Left colon (tissue), 2 donors: ENCODE measurements at places on chromosomes 16 and 17. TPM values are rescaled to one million over a fixed set of nuclear protein-coding genes. Genes with fewer than 3 reads are reported as not detected.
A peak's percentile ranks its signal among the peaks of the same experiment; 100 is the strongest.

Gene TRIM72
- total RNA-seq, result not detected

Gene OMG
- total RNA-seq, result 0.50 TPM

Gene CCL7
- total RNA-seq, result not detected

Gene CHMP6
- total RNA-seq, result 39.5 TPM

GRCh38 chr17:13182450-13182849, 164.6 kb upstream of the ELAC2 start:
- peak; percentile 16 for DNase-seq

GRCh38 chr17:17698371-17698770, 17.1 kb downstream of the RAI1 start:
- no peak for DNase-seq

DNA sequence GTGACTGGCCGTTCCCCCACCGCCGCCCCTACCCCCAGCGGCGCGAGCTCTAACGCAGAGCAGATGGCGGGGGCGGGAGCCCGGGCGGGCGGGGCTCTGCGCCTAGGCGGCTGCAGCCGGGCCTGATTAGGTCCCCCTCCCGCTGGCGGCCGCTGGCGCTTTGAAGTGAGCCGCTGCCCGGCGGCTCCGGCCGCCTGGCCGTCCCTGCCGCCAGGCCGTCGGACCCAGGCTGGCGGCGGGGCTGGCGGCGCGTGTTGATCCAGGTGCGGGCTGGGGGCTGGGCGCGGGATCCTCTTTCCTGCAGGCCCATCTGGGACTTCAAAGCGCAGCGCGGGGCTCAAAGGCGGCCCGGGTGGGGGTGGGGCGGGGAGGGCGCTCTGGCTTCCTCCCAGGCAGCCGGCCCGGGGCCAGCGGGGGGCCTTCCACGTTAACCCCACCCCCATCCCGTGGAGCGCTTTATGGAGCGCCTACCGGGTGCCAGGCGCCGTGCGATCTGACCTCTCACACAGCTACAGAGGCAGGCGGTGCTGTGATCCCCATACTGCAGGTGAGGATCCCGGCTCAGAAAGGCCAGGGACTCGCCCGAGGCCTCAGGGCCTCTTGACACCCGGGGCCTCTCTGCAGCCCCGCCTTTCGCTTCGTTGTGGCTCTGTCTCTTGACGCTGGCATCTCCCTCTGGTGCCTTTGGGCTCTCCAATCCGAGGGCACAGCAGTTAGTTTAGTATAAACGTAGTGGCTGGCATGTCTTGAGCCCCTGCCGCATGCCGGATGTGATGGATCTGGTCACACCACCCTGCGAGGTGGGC, 80.0 kb upstream of the NKD1 start:
- no peak for DNase-seq

DNA sequence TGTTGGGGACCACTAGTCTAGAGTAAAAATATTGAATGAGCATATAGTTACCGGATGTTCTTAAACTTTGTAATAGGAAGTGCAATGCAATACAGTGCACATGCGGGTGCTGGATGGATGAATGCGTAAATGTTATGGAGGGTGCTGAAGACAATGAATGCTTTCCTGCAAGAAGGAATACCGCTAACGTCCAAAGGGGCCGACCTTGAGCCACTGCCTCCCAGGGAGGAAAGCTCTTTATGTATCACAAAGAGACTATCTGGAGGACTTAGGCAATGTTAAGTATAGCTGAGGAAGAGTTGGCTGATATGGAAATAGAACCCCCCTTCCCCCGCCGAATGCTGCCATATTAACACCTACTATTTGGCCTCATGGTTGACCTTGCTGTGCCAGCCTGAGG, 27.5 kb upstream of the SHCBP1 start:
- DNase-seq, result no peak

- DNase-seq, result no peak
These were observed 594.8 kb upstream of the GOT2 start for GRCh38 chr16:59328961-59329360.

GRCh38 chr16:49969091-49970030, 55.7 kb upstream of the CNEP1R1 start:
- no peak for DNase-seq

GRCh38 chr16:67736858-67737257, 17.7 kb upstream of the GFOD2 start:
- no peak for DNase-seq

DNA sequence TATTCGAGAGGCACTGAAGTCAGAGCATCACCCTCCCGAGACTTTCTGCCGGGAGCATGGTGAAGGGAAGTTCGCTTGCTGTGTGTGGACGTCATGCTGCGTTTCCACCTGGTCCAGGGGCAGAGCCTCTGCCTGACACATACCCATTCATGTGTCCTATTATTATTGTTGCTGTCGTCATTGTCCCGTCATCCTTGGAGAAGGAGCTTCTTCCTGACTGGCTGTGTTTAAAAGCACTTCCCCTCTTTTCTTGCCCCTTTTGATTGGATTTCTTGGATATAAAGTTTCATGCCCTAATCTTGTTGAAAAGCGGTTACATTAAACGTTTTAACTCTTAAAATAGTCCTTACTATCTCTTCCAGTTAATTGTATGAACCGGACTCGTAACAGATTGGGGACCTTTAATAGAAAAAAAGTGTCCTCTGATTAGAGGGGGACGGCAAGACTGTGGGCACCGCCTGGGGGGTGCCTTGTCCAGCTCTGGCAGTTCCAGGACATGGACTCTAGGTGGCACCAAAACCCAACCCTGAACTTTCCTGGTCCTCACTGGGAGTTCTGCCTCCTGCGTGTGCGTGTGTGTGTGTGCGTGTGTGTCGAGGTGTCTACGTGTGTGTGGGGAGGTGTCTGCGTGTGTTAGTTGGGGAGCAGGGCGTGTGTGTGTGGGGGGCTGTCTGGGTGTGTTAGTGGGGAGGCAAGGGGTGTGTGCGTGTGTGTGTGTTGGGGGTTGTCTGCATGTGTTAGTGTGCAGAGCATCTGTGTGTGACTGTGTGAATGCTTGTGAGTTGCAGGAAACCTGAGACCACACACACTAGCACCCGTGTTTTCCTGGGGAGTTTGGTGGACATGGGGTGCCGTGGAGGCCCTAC, 133.3 kb upstream of the CIBAR2 start:
- peak; percentile 49 for DNase-seq

DNA sequence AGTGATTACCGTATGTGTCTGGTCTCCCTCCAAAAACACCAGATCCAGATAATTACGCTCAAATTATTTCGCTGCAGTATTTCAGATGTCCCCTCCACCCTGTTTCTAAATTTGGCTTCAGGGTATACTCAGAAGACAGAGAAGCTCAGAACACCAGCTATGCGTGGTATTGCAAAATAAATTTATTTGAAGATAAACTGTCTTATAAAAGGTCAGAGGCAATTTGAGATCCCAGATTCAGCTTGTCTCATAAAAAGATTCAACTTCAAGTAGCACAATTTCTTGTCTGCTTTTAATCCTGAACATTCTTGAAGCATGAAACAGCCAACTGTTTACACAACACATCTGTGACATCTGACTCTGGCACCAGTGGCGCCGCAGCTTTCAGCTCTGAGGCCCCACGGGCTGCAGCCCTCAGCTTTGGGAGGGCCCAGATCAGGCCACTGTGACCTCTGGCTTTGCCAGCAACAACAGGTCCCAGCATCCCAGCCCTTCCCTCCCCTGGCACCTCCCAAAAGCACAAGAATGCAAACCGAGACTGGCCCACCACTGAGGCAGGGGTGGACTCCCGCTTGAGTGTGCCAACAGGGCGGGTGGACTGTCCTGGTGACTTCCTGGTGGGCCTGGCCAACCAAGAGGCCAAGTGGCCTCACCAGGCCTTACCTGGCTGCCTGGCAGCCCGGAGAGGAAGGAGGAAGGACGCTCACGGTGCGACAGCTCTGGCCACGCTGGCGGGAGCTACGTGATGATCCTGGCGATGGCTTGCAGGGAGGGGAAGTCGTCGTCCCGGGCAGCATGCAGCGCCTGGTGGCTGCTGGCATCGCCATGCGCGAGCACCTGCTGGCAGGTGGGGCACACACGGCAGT, 8.0 kb downstream of the SYNGR3 start:
- no peak for DNase-seq

- DNase-seq, result peak; percentile 49
These were observed 6.6 kb upstream of the GALK1 start for GRCh38 chr17:75771334-75772281.

DNA sequence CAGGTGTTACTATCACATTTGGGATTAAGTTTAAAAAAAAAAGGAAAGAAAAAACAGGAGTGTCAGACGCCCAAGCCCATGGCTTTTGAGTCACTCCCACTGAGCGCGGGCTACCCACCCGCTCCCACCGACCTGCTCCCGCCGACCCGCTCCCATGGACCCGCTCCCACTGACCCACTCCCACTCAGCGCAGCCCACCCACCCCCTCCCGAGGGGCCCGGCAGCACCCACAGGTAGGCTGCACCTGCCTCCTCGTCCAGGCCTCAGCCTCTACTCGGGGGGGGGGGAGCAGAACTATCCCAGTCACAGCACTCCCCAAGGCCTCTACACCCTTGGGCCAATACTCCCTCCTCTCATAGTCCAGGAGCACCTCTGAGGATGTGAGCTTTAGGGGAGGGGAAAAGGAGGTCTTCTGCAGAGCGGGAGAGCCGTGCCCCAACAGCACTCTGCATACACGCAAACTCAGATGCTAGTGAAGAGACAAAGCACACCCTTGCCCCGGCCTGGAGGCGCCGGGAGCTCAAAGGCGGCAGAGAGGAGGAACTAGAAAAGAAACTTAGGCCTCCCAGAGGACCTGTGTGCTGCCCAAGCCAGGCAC, 2.9 kb downstream of the CLUH start:
- DNase-seq, result peak; percentile 30

GRCh38 chr17:3956327-3956957, 7.8 kb downstream of the ATP2A3 start:
- DNase-seq, result no peak

GRCh38 chr16:89707695-89708094, 6.2 kb upstream of the SPATA2L start:
- DNase-seq, result no peak

DNA sequence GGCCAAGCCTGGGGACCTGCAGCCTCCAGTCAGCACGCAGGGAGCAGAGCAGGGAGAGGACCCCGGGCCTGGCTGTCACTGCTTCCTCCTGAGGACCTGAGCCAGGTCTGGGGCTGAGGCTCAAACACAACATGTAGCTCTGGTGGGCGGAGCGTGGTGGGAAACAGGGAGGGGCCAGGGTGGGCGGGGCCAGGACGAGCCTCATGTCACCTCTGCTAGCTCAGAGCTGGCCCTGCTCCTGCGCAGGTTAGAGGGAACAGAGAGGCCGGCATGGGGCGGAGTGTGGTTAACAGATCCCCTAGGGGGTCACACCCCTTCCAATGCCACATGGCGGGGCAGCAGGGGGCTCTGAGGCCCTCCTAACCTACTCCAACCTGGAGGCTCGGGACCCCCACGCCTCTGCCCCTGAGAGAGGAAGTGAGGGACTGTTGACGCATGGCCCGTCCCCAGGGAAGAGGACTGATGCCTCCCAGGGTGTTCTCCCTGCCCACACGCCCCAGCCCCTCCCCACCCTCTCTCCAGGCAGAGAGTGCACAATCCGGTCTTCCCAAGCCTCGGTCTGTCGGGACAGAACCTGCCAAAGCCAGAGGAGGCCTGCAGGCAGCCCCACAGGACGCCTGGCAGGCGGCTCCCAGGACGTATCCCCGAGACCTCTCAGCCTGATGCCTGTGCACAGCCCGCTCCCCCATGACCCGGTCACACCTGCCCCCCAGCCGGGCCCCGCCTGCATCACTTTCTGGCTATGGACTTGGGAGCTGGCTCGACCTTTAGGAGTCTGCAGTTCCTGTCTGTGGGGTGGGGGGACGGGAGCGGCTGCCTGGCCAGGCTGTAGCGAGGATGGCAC, 15.2 kb downstream of the PIEZO1 start:
- DNase-seq, result peak; percentile 79

GRCh38 chr17:80000981-80001775, 34.5 kb downstream of the TBC1D16 start:
- no peak for DNase-seq

- no peak for DNase-seq
These were observed 28.3 kb upstream of the PABPN1L start for GRCh38 chr16:88894681-88895300.

DNA sequence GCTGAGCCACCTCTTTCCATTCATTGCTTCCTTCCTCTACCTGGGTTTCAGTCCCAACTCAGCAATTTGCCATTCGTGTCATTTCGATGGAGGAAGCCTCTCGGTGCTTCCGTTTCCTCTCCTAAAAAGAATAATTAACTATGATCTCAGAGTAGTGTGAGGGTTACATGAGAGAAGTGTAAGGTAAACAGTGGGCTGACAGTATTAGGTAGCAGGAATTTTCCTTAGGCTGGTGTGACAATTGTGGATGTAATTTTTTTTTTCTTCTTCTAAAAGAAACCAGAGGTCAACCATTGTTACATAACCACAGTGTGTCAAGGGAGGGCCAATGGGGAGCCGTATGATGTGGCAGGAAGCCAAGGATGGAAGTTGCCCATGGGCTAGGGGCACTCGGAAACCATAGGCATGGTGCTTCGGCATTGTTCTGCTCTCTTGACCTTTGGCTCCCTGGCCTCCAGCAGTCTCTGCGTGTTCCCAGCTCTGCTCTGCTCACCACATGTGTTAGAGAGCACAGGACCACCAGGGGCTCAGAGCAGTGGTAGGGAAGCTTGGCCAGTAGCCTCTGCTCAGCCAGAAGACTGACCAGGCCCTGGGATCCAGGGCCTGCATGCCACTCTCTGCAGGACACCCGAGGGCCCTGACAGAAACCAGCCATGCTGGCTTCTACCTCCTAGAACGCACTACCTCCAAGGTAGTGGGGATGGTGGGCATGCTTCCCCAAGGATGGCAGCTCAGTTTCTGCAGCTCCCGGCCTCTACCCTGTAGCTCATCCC, 2.0 kb upstream of the TOP2A start:
- DNase-seq, result no peak

DNA sequence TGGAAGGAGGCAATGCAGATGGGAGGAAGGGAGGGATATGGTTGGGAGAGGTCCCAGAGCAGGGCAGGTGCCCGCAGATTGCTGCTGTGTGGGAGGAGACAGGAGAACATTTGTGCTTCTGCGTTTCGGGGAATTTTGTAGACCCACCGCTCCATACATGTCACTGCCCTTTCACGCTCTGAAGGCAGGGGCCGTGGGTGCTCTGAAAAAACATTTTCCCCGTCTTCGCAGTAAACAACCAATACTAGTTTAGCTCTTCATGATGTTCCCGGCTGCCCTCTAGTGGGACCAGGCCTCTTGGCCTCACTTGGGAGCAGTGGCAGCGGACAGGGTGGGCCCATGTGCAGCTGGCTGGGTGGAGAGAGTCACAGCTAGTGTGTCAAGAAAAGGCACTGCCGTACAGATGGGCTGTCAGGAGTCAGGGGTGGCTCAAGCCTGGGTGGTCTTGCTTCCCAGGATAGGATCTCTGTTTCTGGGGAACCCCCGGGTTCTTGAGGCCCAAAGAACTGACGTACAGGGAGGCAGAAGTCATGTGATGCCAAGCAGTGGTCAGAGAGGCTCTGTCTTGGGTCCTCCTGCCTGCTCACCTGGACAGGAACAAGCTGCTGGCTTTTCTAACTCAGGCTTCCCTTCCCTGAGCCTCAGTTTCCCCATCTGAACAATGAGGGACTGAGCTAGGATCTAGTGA, 46.5 kb upstream of the CPNE2 start:
- peak; percentile 72 for DNase-seq

DNA sequence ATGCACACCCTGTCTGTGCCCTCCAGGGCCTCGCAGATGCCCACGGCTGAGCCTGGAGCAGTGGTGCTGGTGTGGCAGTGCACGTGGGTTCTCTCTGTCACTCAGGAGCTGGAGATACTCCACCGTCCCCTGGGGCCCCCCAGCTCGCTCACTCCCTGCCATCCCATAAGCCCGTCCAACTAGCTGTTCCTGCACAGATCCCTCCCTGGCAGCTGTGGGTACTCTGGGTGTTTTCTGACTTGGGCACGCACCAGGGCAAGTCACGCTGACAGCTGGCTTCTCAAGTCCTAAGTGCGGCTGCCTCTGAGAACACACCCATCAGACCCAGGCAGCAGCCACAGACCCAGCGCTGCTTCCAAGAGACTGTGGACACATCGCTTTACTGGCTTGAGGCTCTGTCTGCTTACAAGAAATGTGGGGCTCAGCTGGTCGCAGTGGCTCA, 25.4 kb upstream of the ITGB4 start:
- peak; percentile 82 for DNase-seq
